ENCODE measurements at places on chromosomes 5 and 9.

- no peak for DNase-seq
Measured at GRCh38 chr5:173325091-173325698, 3.0 kb downstream of the STC2 start.

- DNase-seq: no peak
Measured at GRCh38 chr5:9545992-9546851, at the start of gene SEMA5A. SEMA5A (minus strand) TSS chr5:9546075; CDS start chr5:9379946, 166,129 bp downstream.

GRCh38 chr5:175889910-175890684 lies 18.7 kb downstream of the CPLX2 start:
- DNase-seq: no peak

- DNase-seq: no peak
Measured at GRCh38 chr5:135645336-135646180, 66.8 kb upstream of the CXCL14 start.

- no peak for DNase-seq
Measured at GRCh38 chr5:87053146-87053545, 214.5 kb upstream of the RASA1 start.

DNA sequence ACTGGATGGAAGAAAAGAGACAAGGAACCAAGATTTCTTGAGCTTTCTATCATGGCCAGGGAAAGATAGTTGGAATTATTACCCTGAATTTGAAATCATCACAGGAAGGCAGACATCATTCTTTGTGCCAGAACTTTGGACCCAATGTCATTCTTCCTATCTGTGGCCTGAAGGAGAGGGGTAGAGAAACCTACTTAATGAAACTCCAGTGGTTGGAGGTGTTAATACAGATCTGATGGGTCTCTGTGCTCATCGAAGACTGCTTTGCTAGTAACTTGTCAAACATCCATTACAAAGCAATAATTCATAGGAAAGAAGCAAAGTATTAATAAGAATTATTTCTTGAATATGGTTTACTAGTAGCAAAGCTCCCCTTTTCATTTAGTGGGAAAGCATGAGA lies 26.9 kb downstream of the PRLR start:
- no peak for DNase-seq

GRCh38 chr5:39331861-39332381 lies 32.4 kb downstream of the C9 start:
- DNase-seq: no peak

GRCh38 chr5:164651546-164652275 lies 1146.3 kb downstream of the MAT2B start:
- DNase-seq: no peak

DNA sequence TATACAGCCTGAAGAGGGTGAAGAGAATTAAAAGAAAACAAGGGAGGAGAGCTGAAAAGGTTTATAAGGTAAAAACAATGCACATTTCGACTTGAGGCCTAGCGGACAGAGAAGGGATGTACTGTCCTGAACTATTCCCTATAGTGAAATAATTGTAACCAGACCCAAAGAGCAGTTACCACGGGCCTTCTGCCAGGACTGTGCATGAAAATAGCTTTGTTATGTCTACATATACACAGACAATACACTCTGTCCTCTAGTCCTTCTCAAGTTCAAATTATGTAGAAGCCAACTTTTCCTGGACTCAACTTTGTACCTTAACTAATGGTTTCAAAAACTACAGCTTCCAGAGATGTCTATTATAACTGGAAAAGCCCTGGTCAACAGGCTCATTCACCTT lies 223.7 kb downstream of the PCSK5 start:
- no peak for DNase-seq

GRCh38 chr5:156396063-156396829 lies 69.3 kb downstream of the SGCD start:
- DNase-seq: no peak

GRCh38 chr5:14400085-14400484 lies 181.5 kb upstream of the OTULINL start:
- DNase-seq: no peak

DNA sequence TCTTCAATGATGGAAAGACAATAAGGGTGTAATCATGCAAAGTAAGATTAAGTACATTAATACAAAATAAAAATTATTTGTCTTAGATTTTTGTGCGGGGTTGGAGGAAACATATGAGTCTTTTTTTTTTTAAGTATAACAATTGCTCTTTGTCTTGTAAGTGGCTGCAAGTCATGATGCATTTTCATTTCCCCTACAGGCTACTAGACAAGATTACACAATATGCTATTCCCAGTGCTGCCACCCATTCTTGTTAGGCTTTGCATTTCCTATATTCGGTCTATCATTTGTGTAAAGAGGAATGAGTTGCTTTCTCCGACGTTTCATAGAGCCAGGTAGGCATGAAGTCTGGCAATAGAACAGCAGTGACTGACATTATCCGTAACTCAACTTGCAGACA lies 294.2 kb upstream of the CYLC2 start:
- no peak for DNase-seq

DNA sequence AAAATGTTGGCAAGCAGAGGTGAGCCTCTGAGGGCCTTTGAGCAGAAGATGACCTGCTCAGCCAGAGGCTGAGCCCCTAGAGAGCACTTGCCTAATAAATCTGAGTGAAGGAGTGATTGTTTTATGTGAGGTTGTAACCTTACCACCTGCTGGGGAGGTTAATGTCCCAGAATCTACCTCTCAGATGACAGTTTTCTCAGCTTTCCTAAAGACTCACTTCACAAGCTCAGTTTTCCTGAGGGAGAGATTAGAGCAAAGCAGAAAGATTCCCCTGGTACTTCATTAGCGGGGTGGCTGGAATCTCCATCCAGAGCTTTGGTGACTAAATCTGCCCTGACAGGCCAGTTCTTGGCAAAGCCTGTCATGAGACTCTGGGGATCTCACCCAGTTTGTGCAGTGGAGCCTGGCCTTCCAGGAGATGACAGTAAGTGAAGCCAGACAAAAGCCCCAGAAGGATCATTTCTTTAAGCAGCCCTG lies 48.8 kb upstream of the GALNT10 start:
- DNase-seq: no peak

GRCh38 chr5:39825301-39825700 lies 400.5 kb upstream of the DAB2 start:
- DNase-seq: no peak

DNA sequence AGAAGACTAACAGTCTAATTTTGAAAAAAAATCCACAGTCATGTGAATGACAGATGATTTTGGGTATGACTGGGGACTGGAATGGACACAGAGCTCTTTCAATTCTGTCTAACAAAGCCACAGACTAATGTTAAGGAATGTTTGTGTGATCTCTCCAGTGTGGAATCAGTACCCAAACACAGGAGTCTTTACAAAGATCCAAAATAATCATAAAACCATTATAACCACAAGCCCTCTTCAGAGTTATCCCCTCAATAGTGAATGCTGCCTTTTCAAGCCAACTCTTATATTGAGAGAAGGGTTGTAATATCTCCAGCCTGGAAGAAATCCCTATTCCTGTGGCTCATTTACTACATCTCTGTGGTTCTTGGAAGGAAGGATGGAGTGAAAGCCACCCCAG lies 552.0 kb upstream of the CLINT1 start:
- DNase-seq: no peak

- DNase-seq: no peak
Measured at GRCh38 chr5:174459832-174460448, 264.4 kb upstream of the MSX2 start.

GRCh38 chr9:90523958-90524357 lies 118.7 kb downstream of the DIRAS2 start:
- DNase-seq: no peak

DNA sequence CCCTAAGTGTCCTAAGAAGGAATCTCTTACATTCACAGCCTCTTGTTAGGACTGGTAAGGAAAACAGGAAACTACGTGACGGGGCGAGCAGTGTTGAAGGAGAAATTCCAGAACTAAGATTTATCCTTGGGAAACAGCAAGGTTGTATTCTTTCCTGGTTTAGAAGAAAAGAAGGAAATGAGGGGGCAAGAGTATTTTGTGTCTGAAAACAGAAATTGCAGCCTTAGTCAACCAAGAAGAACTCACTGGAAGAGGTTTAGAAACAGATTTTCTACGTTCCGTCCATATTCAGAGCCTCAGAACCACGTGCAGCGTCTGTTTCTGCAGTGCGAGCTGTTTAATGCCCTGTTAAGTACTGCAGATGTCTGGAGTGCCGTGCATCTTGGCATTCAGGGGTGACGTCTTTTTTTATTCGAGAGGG lies 75.2 kb downstream of the GOLPH3 start:
- no peak for DNase-seq

GRCh38 chr9:79080536-79080935 lies 491.2 kb upstream of the TLE4 start:
- DNase-seq: no peak

DNA sequence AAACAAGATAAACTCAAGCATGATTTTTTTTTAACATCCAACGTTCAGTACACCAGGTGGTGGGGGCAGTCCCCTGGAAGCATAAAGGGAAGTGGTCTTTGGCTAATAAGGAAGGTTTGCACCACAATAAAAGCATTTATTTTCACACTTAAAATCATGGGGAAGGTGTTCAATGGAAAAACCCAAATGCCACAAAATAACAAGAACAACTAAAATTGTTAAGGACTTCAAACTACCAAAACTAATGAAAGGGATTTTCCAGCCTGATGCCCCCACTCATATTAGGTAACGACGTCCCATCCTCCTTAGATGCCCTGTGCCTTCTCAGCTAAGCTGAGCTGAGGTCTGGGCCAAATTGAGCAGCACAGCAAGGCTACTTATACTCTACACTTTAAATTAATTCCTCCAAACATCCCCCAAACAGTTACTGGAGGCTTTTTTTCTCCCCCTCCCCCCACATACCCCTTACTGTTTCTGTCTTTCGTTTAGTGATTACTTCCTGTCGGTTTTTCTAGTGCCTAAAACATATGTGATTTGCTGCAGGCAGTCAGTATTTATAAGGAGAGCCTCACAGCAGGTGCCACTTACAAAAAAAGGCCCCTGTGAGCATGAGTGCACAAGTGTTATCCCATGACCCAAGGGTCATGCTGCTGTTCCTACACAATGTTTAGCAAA lies 259.7 kb upstream of the ZNF608 start:
- no peak for DNase-seq

DNA sequence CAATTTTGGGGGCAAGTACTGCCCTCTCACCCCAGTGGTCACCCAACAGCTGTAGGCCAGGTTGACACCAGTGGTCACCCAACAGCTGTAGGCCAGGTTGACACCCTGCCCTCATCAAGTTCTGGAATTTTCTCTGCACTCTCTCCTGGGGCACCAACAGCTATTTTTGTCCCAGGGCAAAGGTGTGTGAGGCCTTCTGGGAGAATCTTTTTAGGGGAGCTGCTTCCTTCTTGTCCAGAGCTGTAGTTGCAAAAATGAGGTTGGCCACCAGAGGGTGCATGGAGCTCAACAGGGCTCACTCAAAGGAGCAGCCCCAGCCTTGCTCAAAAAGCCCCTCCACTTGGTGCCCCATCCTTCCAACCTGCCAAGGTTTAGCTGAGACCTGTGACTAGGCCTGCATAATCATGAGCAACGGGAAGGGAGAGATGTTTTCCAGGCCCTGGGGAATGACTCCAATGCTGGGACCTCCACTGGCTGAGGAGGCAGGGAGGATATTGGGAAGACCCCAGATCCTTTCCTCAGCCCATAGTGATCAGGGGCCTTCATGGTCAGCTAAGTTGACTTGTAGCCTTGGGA lies 10.6 kb upstream of the P4HA2 start:
- peak; percentile 47 for DNase-seq

DNA sequence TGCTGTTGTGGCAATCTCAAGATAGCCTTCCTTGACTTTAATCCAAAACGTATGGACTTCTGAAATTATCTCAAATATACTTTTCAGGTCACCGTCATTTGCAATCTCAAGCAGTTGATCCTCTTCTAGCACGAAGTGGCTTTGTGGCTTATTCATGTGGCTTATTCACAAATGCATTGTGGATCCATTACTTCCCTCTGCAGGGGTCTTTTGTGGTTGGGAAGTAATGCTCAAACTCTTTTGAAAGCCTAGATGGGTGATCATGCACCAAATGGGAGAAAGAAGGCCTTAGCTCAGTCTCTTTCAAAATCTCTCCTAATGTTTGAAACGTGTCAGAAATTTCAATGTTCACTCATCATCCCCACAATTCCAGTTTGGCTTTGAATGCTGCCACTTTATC lies 597.2 kb upstream of the CDH10 start:
- no peak for DNase-seq

GRCh38 chr5:84036842-84037241 lies 316.2 kb upstream of the HAPLN1 start:
- no peak for DNase-seq

GRCh38 chr5:17305017-17305416 lies 87.6 kb downstream of the BASP1 start:
- no peak for DNase-seq

GRCh38 chr5:133205204-133205603 lies 153.4 kb downstream of the HSPA4 start:
- no peak for DNase-seq

GRCh38 chr9:87063871-87064270 lies 116.6 kb upstream of the GAS1 start:
- no peak for DNase-seq

DNA sequence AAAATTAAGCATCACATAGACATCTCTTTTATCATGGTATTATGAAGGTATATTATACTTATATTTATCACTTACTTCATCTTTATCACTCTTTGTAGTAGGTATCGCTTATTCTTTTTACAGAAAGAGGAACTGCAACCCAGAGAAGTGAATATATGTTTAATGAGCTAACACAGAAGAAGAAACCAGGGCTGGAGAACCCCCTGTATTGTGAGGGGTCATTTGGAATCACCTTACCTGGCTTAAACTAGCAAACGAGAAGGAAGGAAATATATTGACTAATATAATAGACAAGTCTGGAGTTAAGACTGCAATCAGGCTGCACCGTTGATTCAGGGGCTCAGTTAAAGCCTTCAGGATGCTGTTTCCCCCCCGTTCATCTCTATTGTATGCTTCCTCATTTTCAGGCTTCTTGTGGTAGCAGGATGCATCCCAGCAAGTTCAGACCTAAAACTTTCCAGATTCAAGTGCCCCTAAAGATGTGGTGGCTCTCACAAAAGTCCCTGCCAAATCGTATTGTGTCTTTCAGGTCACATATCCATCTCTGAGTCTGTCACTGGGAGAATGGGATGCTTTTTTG lies 146.4 kb downstream of the GCNT1 start:
- no peak for DNase-seq

DNA sequence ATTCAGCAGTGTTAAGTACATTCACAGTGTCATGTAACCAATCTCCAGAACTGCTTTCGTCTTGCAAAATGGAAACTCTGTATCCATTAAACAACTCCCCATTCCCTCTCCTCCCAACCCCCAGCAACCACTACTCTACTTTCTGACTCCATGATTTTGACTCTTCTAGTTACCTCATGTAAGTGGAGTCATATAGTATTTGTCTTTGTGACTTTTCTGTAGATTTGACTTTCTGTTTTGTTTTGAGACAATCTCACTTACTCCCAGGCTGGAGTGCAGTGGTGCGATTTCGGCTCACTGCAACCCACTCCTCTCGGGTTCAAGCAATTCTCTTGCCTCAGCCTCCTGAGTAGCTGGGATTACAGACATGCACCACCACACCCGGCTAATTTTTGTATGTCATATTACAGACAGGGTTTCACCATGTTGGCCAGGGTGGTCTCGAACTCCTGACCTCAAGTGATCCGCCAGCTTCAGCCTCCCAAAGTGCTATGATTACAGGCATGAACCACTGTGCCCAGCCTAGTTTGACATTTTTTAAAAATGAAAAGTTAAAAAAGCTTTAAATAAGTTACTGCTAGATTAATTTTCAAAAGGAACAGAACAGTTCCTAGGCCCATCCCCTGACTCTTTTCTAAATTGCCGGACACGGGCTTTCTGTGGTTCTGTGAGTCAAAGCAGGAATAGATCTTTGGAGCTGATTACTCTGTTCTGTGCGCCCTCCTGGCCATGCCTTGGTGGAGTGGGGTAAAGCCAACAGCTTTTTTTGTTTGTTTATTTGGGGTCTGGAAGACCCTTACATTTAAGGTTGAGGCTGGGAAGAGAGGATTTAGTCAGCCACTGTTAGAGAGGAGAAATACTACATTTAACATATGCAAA lies 59.3 kb downstream of the RALGPS1 start:
- DNase-seq: no peak

Measured in T-helper 1 cell (primary cell).